ENCODE measurements at places on chromosomes 12 and 14. TPM values are rescaled to one million over a fixed set of nuclear protein-coding genes. Genes with fewer than 3 reads are reported as not detected.
A peak's percentile ranks its signal among the peaks of the same experiment; 100 is the strongest.

- DNase-seq, result no peak
Observed at GRCh38 chr14:77342726-77343397, 22.0 kb downstream of the GSTZ1 start.

DNA sequence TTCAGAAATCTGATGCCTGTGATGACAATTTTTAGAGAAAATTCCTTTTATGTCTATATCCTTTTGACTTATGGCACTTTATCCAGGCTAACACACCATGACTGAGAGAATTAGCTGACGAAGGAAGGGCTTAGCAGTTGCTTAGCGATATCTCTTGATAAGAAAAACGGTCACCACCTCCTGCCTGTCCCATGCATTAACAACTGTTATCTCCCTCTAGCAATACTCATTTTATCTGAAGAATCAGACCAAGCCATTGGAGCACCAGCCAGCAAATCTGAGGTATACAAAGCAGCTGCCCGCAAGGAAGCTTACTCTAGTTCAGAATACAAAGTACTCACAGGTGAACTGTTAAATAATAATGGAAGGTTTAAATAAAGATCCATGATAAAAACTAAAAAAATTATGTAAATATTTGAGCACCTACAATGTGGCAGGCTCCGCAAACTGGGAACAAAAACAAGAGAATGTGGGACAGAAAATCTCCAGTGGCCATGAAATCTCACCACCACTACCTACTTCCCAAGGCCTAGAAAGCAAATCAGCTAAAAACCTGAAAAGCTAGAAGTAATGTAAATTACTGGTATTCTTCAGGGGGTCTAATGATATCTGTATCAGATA, 24.3 kb downstream of the PPM1H start:
- no peak for DNase-seq

DNA sequence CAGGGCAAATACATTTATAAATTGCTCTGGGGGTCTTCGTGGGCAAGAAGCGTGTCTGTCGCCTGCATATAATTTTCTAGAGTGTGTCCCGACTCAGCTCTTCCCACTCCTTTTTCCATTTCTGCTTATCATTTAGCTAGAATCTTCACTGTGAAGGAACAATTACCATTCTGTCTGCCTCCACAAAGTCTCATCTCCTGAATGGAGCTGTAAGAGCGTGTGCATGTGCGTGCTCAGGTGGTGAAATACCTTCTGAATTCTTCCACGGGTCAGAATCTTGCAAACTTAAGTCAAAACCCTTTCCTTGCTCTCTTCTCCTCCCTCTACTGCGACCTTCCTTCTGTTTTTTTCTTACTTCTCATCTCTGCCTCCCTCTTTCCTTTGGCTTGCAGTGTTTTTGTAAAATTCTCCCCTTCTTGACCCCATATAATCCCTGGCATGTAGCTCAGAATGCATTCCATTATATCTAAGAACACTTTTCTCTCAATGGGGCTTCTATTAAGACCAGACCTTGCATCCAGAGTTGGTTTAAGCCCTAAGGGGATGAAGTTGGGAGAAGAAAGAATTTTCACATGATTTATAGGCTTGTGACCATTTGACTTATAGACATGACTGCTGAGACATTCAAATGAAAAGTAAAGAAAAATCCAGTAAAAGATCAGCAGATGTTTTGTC, 25.0 kb upstream of the GSG1 start:
- DNase-seq, result no peak

GRCh38 chr12:102300824-102301461, 103.3 kb upstream of the PMCH start:
- DNase-seq, result peak; percentile 79

DNA sequence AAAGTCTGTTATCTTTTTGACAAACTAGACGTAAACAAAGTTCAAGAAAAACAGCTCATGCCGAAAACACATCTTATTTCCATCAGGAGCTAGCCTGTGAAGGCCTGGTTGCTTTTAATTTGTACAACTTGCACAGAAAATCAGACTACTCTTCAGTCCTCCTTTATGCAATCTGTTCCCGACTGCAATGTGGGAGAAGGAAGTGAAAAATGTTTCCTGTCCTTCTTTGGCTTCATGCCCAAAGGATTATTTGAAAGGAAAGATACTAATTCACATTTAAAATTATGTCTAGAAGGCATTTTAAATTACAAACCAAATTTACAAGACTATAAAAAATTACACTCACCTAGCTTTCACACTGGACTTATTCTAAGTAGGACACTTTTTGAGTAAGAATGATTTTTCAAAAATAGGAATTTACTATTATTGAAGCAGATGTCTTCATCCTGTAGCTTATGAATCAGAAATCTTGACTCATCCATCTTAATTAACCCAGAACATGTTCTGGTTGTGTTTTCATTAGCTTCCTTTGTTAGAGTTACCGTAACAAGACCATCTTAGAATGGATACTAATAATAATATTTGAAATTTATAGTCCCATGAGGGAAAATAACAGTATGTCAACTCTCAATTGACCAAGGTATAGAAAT, 272.6 kb downstream of the PRKD1 start:
- DNase-seq, result no peak

DNA sequence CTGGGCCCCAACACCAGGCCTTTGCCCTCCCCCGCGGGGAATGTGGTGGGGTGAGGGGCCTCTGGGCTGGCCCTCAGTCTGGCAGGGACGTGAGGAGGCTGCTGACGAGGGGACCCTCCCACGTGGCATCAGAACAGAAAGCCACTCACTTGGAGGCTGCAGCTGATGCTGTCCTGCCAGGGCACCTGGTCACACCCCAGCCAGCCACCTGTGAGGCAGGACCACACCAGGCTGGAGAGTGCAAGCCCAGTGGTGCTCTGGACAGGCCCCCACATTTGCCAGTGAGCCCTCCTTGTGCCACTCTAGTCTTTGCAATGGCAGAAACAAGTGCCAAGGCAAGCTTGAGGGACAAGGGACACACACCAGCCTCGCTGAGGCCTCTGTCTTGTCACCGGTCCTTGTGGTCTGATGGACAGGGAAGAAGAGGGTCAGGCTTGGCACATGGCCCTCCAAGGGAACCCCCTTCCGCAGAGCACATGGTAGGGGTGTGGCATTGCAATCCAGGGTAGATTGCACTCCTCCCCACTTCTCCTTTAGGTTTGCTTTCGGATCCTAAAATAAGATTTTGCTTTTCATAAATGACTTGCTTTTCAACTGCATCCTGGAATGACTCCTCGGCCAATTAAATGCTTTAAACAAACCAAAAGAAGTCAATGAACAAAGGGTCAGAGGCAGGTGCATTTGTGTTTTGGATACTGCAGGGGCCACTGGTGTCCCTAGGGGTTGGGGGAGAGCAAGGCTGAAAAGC, 53.7 kb downstream of the CCDC88C start:
- DNase-seq, result no peak

Gene DCAF4
- total RNA-seq, result 23.2 TPM

GRCh38 chr14:40762685-40763084, 844.0 kb upstream of the LRFN5 start:
- DNase-seq, result no peak

GRCh38 chr12:126727218-126728075, 1539.5 kb upstream of the TMEM132C start:
- no peak for DNase-seq

Gene CLEC4C
- total RNA-seq, result not detected

DNA sequence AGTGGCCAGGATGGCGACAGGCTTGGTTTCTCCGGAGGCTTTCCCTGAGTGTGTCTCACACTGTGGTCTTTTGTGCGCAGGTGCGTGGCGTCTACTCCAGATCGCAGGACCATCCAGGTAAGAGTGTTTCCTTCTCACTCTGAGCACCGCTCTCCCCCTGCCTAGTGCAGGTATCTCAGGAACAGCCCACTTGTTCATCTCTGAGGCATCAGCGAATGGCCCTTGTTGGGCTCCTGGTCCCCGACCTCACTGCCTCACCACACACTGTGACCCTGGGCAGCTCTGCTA, 781 bp downstream of the ADGRD1 start:
- DNase-seq, result no peak

- no peak for DNase-seq
Observed at GRCh38 chr12:66898700-66899469, 220.0 kb upstream of the GRIP1 start.

Gene RNASE3
- total RNA-seq, result not detected

DNA sequence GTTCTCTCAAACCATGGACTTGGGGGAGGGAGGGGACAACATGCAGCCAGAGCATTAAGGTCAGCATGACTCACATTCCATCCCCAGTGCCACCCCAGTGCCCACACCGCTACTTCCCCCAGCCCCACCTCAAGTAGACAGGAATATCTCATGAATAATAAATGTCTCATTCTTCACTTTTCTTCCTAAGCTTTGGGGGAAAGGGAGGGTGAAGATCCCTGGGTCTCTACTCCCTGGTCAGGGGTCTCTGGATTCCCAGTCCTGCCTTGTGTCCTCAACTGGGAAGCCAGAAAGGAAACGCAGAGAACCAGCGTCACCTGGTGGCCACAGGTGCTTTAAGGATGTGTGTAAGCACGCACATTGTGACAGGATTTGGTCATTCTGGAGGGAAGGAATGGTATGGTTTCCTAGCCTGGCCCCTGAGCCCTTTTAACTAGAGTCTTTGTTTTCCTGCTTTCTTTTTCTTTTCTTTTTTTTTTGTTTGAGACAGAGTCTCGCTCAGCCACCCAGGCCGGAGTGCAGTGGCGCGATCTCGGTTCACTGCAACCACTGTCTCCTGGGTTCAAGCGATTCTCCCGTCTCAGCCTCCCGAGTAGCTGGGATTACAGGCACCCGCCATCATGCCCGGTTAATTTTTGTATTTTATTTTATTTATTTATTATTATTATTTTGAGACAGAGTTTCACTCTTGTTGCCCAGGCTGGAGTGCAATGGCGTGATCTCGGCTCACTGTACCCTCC, 3.4 kb downstream of the GPR84 start:
- DNase-seq, result peak; percentile 92

Gene CD4
- 3.1 TPM for total RNA-seq

- DNase-seq, result no peak
Observed at GRCh38 chr14:79540394-79540793, 670.9 kb downstream of the DIO2 start.

Gene COX8C
- not detected for total RNA-seq

Gene MGP
- not detected for total RNA-seq

- DNase-seq, result no peak
Observed at GRCh38 chr12:115109863-115110262, 425.9 kb upstream of the TBX3 start.

Gene GALNT9
- 0.18 TPM for total RNA-seq

DNA sequence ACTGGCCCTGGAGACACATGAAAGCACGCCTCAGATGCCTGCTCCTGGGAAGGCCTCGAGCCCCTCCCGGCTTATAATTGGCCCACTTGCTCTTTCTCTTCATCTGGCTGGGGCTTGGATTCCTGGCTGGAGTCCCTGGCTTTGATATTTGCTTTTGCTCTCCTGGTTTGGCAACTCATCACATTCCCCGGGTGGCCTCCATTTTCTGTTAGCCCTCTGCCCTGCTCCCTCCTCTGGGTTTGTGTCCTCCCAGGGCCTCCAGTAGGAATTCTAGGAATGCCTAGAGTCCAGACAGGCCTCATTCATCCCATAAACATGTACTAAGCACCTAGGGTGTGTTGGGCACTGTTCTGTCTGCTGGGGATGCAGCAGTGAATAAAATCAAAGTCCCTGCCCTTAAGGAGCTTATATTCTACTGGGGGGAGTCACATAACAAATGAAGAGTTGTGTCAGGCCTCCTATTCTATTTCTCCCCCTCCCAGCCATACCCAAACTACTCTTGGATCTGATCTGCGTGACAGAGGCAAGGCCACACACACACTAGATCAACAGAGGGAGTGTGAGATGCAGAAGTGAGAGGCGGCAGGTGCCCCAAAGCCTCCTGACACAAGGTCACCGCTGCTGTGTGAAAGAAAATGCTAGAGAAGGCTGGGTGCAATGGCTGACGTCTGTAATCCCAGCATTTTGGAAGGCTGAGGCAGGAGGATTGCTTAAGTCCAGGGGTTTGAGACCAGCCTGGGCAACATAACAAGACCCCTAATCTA, 21.3 kb upstream of the TSPAN9 start:
- DNase-seq, result no peak

GRCh38 chr14:68143341-68143841, 323.8 kb downstream of the RAD51B start:
- DNase-seq, result no peak

DNA sequence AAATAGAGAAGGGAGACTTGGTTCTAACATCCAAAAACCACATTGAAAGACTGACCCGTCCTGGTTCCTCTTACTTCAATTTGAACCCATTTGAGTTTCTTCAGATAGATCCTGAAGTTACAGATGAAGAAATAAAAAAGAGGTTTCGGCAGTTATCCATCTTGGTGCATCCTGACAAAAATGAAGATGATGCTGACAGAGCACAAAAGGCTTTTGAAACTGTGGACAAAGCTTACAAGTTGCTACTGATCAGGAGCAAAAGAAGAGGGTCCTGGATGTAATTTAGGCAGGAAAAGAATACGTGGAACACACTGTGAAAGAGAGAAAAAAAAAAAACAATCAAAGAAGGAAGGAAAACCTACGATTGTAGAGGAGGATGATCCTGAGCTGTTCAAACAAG, 25.4 kb upstream of the NFKBIA start:
- no peak for DNase-seq

Gene RNASE1
- 3.6 TPM for total RNA-seq

DNA sequence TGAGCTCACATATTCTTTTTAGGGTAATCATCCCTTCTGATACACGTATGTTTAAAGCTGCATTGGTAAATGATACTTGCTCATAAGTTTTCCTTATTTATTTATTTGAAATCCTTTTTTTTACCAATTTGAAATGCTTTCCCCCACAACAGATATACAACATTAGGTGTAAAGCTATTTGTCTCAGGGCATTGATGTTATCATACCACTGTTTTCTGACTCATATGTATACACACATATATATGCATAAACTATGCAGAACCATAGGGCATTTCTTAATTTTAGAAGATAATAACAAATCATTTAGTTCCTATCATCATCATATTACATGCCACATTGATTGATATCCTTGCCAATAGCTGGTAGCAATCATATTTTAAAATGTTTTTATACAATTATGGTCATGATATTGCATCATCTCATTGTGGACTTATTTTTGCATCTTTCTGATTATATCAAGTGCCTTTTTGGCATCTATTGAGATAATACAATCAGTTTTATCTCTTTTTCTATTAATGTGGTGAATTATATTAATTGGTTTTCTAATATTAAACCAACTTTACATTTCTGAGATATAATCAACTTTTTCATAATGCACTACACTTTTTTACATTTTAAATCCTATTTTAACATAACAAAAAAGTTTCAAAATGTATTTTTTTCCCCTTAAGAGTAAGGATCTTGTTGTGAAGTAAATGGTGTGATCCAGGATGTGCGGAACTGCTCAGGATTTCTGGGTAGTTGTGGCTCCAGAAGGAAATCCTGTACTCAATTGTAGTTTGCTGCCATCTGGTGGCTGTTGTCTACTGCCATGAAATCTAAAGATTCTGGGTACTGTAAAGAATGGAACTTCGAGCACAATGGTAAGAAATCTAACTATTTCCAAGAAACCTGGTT, 16.7 kb downstream of the OR9K2 start:
- DNase-seq, result peak; percentile 85

GRCh38 chr12:50282721-50283228, 545 bp downstream of the LIMA1 start:
- DNase-seq, result no peak
